ENCODE measurements at places on chromosomes 5 and 9. TPM values are rescaled to one million over a fixed set of nuclear protein-coding genes. Genes with fewer than 3 reads are reported as not detected.

Gene PCDHB15
- not detected for total RNA-seq

- H3K27me3 ChIP-seq = no peaks in the 10 kb centered on the region
- no peaks in the 10 kb centered on the region for H3K36me3 ChIP-seq
- DNase-seq = no peak
- H3K27ac ChIP-seq = no peak overlapping the region
These were observed 18.8 kb downstream of the FTMT start for GRCh38 chr5:121870489-121870888.

Gene ZNF454
- total RNA-seq = not detected

Gene GBGT1
- 3.6 TPM for total RNA-seq

DNA sequence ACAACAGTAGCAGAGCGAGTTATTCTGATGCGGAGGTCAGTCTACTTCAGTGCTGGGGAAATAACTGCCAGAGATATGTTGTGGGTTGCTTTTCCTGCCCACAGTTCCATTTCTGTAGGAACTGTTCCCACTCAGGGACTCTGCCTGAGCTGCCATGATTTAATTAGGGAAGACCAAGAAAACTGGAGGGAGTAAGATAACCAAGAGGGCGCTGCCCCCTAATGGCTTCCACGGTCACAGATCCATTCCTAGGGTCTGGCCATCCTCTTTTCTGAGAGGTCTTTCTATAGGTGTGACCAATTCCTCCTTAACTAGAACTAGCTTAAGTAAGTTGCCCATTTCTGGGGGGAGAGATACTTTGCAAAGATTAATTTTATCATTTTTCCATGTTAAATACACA is 125.9 kb downstream of the APBA1 start:
- no peak overlapping the region for H3K4me3 ChIP-seq
- no peaks in the 10 kb centered on the region for H3K36me3 ChIP-seq
- no peak for DNase-seq
- H3K27me3 ChIP-seq = peaks cover 9% of the 10 kb centered on the region
- H3K27ac ChIP-seq = no peak overlapping the region

DNA sequence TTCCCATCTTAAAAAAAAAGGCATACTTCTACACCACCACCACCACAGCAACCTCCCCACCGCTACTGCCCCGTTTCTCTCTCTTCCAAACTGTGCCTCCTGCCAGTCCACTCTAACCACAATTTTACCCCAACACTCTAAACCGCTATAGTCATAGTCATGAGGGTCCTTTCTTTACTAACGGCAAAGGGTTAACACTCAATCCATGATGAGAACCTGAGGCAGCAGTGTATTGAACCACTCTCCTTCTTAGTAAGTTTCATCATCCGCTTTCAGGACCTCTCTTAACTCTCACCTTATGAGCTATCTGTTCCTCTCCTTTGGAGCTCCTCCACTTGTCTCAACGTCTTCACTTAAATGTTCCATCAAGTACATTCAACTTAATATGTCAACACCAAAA is 34.0 kb downstream of the IDNK start:
- peaks cover 10% of the 10 kb centered on the region for H3K4me1 ChIP-seq
- no peak for DNase-seq
- no peak overlapping the region for H3K27ac ChIP-seq
- no peak overlapping the region for H3K4me3 ChIP-seq

Gene SPINK1
- total RNA-seq = not detected

GRCh38 chr5:32949286-32949970 is 238.3 kb downstream of the NPR3 start:
- no peaks in the 10 kb centered on the region for H3K4me1 ChIP-seq
- H3K36me3 ChIP-seq = no peaks in the 10 kb centered on the region
- no peak overlapping the region for H3K4me3 ChIP-seq
- no peak for DNase-seq

DNA sequence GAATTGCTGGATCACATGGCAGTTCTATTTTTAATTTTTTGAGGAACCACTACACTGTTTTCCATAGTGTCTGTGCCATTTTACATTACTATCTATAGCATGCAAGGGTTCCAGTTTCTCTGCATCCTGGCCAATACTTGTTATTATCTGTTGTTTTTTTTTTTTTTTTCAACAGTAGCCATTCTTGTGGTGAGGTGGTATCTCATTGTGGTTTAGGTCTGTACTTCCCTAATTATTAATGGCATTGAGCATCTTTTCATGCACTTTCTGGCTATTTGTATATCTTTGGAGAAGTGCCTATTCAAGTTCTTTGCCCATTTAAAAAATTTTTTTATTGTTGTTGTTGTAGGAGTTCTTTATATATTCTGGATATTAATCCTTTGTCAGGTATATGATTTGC is 97.7 kb downstream of the GDNF start:
- peaks cover 55% of the 10 kb centered on the region for H3K36me3 ChIP-seq
- H3K4me3 ChIP-seq = no peak overlapping the region
- DNase-seq = no peak
- peaks cover 19% of the 10 kb centered on the region for H3K4me1 ChIP-seq
- no peaks in the 10 kb centered on the region for H3K27me3 ChIP-seq

DNA sequence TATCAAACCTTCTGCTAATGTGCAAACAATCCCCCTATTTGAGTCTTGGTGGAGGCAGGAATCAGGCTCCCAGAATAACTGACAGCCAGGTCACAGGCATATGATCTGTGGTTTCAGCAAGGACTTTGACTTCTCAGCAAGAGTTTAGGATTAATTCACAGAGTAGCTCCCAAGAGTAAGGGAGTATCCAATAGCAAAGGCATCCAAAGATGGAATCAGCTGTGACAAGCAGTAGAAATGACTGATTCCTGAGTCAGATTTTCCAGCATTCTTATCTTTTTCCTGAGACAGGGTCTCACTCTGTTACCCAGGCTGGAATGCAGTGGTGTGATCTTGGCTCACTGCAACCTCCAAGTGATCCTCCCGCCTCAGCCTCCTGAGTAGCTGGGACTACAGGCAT is 108.3 kb downstream of the EPB41L4A start:
- no peak overlapping the region for H3K4me3 ChIP-seq
- no peak overlapping the region for H3K27ac ChIP-seq
- no peak for DNase-seq
- no peaks in the 10 kb centered on the region for H3K4me1 ChIP-seq

- H3K27ac ChIP-seq = no peak overlapping the region
- no peaks in the 10 kb centered on the region for H3K36me3 ChIP-seq
- H3K4me1 ChIP-seq = no peaks in the 10 kb centered on the region
These were observed 129.7 kb downstream of the YIPF5 start for GRCh38 chr5:144040615-144041305.

All from activated CD4-positive, alpha-beta memory T cell treated with anti-CD3 and anti-CD28 coated beads for 36 hours (primary cell).